Fibroblast of skin of scalp (primary cell): ENCODE measurements at places on chromosomes 6 and 20.

DNA sequence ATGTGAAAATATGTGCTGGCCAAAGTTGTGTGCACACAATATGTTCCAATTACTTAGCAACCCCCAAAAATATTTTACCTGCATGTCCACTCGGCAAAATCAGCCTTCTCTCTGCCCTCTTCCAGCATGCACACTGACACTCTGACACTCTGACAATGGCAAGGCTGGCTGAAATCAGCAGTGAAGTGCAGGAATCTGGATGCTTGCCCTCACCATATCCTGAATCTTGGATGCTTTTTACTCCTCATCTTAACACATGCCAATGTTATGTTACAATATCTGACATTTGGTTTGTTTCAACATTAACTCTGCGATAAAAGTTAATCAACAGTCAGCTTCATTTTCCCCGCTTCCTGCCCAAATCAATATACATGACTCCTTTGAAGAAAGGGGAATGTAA lies 203.2 kb downstream of the COL9A1 start:
- no peak for DNase-seq

DNA sequence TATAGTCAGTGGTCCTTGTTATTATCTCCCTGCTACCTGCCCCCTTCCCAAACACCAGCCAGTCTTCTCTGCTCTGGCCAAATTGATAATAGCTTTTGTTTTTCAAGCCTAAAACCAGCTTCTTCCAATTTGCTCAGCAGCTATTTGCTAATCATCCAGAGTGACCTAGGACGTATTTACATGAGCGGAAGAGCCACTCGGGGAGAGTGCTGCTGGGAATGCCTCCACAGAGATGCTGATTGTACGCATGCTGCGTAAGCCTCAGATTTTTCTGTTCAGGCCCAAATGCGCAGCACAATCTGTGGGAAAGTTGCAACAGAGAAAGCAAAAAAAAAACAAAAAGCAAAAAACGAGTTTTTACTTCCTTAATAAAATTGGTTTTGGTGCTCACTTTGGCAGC lies 24.4 kb upstream of the ID1 start:
- DNase-seq: no peak

- no peak for DNase-seq
These were observed 4.0 kb downstream of the PLAGL2 start for GRCh38 chr20:32203356-32204204.

GRCh38 chr6:40349123-40349900 lies 237.9 kb downstream of the LRFN2 start:
- peak; percentile 53 for DNase-seq

DNA sequence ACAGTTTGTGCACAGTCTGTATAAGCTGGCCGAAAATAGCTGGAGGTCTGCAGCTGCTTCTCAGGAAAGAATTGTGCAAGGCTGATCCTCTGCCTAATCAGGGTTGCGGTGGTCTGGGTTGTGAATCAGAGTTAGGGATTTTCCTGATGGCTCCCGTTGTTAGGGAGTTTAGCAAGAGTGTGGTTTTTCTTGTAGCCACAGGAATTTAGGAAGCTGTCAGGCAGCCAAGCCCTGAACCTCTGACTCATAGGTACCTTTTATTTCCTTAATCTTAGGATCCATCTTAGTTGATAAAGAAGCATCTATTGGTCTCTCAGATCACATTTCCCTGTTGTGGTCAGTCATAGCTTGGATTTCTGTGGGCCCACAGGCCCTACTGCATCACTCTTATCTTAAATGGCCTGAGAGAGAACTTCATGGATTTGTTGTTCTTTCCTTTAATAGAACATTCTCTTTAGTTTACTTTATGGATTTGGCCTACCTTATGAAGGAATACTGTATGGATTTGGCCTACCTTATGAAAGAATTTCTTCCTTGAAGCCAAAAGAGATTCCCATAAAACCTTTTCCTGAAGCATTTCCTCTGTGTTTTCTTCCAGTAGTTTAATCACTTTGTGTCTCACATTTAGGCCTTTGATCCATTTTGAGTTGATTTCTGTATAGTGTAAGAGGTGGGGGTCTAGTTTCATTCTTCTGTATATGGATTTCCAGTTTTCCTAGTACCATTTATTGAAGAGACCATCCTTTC lies 10.3 kb downstream of the KIF25 start:
- peak; percentile 98 for DNase-seq

- no peak for DNase-seq
These were observed 861 bp upstream of the RALGAPA2 start for GRCh38 chr20:20713244-20713765.

- DNase-seq: peak; percentile 56
These were observed 9.4 kb upstream of the ARMC12 start for GRCh38 chr6:35727231-35727934.

DNA sequence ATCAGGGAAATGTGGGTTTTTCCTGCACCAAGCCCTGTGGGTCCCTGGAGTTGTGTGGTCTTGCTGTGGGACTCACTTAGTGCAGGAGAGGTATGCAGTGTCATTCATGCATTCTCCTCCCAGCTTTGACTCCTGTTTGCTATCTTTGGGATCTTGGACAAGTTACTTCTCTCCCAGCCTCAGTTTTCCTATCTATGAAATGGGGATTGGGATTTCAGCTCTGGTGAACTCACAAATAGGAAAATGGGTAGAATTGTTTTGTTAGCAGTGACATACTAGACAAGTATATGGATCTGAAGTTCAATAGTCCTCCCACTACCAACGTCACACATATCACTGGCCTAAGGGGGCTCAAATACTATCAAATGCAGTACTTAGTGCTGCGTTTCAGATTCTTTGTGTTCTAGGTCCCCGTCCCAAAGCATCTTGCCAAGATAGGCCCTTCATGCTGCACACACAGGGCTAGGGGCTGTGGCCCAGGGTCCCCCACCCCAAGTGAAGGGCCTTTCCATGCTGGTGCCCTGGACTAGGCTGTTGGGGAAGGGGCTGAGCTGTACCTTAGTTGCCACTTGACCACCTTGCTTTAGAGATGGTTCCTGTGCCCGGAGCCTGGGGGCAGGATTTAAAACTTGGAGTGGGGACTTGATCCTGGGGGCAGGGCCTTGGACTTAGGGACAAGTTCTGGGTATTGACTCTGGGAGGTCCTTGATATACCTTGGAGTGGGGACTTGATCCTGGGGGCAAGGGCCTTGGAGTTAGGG lies 98.0 kb downstream of the TOX2 start:
- no peak for DNase-seq

DNA sequence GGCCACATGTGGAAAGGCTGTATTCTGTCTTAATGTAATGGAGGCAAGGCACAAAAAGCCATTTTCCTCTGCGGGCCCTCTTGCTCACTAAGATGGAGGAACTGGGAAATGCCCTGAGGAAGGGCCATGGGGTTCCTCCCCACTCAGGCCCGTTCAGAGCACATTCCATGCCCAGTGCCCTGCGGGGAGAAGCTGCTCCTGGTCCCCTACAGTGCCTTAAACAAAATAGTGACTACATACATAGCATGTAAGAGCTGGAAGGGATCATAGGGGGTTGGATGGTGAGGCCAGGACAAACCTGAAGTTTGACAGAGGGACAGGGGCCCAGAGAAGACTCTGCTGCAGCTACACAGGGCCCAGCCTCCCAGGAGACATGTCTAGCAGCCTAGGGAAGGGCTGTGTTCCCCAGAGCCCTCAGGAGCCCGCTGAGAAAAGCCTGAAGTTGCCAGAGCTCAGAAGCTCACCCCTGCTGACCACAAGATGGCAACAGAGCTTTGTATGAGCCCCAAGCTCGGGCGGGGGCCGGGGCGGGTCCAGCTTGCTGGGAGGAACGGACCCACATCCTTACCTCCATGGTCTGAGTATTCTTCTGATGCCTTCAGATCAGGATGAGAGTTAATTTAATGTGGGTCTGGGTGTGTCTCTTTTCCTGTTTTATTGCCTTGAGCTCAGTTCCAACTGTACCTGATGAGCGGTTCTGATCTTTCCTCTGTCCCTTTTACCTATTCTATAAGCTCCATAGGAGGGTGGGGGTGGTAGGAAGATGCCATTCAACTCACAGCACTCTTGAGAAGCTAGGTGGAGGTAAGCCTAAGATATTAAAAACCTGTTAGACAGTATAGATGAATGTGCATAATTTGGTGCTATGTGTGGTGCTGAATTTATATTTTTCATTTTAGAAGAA lies 242.9 kb downstream of the CDC5L start:
- DNase-seq: peak; percentile 74

GRCh38 chr6:45652416-45652815 lies 274.7 kb upstream of the SUPT3H start:
- no peak for DNase-seq

GRCh38 chr6:87701344-87701675 lies 723 bp downstream of the AKIRIN2 start:
- DNase-seq: no peak

- no peak for DNase-seq
These were observed 27.1 kb downstream of the NAPB start for GRCh38 chr20:23393996-23394775.

GRCh38 chr20:63494420-63495166 lies 4.3 kb downstream of the EEF1A2 start:
- no peak for DNase-seq

- no peak for DNase-seq
These were observed 151.1 kb downstream of the TTLL2 start for GRCh38 chr6:167475947-167476346.

DNA sequence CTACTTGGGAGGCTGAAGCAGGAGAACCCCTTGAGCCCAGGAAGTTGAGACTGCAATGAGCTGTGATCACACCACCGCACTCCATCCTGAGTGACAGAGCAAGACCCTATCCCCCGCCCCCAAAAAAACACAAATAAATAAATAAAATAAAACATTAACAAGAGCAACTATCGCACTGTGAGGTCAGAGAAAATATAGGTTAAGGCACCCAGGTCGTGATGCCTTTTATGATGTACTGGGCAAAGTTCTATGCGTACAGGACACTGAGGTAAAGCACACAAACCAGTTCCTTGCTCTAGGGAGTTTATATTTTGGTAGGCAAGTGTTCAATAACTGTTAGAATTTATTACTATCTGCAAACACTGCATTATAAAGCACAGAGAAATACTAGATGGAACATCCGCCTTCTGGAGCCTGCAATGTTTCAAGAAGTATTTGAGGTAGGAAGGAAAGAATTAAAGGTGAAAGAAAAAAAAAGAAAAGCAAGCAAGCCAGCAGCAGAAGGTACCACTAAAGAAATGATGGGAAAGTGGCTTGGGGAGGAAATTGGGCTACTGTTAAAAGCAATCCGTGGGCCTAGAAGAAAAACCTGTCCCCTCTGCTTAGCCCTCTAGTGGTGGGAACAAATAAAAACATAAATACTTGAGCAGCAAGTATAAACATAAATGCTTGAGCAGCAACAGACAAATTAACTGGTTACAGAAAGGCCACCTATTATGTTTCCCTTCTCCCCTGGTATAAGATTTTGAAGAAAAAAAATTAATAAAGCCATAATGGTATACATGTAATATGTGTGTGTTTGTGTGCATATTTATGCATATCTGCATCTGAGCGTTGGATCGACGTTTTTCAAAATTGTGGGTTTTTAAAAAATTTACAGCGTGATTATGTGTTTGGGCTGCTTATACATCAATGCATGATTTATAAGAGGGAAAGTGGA lies 128.0 kb downstream of the PHACTR1 start:
- peak; percentile 29 for DNase-seq

- DNase-seq: no peak
These were observed 93.7 kb downstream of the PLG start for GRCh38 chr6:160795721-160796120.

GRCh38 chr6:105452924-105453756 lies 50.3 kb upstream of the PREP start:
- no peak for DNase-seq

GRCh38 chr6:113148566-113148965 lies 708.6 kb upstream of the MARCKS start:
- peak; percentile 66 for DNase-seq

DNA sequence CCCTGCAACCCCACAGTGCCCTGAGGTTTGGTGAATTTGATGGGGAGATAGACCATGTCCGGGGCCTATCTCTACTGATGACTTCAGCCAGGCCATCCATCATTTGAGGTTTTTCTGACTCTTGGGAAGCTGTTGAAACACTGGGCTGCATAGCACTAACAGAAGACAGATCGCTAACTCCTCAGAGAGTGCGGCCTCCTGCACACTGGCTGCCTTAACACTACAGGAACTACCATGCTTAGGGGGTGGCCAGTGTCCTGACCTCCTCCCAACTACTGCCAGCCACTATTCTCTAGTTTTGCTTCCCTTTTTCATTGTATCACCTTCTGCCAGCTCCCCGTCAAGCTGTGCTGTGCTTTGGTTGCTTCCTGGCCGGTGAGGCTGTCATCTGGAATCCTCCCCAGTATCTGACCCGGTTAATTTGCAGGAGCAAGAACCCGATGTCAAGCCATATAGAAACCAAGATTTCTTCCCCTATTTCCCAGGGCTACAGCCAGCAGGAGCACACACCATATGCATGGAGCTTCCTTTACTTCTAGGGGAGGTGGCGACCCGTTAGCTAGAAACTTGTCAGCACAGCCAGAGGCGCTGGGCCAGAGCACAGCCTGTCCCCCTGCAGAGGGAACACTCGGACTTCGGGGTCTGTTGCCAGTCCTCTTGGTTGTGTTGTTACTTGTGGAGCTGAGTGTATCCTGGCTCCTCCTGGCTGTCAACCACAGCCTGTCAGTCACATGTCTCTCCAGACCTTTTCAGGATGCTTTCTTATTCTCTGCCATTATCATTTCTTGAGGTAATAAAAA lies 57.3 kb upstream of the TRAF3IP2 start:
- no peak for DNase-seq

GRCh38 chr20:57838670-57839151 lies 128.9 kb upstream of the PMEPA1 start:
- DNase-seq: peak; percentile 78

- no peak for DNase-seq
These were observed 57.6 kb upstream of the CCDC28A start for GRCh38 chr6:138716013-138716412.

GRCh38 chr6:20817806-20818320 lies 283.6 kb downstream of the CDKAL1 start:
- no peak for DNase-seq

DNA sequence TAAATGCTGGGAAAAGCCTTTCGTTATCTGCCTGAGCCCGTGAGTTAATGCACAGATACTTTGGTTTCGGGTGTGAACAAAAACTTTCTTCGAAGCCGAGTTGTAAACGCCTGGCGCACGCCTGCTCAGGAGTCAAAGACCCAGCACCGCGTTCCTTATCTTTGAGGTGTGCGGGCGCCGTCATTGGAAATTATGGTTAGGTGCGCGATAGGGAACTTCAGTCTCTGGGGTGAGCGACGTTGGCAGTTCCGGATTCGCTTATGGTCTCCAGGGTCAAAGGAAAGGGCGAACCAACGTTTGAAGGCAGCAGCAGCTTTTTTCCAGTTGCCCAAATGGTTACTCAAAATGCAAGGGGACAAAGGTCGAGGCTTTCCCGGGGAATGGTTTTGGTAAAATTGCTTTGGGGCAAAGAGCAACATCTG lies 853 bp downstream of the SLC22A3 start:
- DNase-seq: no peak

- DNase-seq: no peak
These were observed 8.5 kb downstream of the NRN1 start for GRCh38 chr6:5998236-5998635.

DNA sequence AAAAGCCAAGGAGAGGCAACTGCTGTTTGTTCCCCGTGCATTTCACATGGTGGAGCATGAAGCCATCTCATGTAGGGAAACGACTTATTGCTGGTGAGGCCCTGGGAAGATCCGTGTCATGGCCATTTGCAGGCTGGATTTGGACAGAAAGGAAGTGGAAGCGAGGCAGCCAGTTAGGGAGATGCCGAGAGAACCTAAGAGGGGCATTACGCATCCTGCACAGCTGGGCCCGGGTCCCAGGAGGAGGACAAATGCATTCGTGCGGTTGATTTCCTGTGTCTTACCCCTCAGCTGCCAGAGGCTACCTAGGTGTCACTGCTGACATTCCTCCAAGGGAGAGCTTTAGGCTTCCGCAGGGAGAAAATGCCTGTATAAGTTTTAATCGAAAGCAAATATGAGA lies 316.2 kb upstream of the CDYL start:
- no peak for DNase-seq
